ENCODE measurements at places on chromosomes 11 and 22.

DNA sequence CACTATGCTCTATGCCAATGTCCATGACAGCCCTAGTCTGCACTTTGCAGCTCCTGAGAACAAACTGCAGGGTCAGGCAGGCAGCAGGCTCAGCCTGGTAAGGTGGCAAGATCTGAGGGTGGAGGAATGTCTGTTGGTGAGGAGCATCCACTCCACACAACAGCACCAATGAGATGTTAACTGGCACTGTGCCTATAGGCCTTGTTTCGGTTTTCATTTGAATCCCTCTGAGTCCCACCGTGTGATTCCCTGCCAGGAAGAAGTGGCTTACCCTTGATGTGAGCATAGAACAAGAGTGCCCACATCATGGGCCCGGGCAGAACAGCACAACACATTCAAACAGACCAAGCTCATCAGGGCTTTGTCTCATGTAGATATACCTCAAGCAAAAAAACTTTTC is 44.1 kb upstream of the CHRM4 start:
- no peak for DNase-seq

DNA sequence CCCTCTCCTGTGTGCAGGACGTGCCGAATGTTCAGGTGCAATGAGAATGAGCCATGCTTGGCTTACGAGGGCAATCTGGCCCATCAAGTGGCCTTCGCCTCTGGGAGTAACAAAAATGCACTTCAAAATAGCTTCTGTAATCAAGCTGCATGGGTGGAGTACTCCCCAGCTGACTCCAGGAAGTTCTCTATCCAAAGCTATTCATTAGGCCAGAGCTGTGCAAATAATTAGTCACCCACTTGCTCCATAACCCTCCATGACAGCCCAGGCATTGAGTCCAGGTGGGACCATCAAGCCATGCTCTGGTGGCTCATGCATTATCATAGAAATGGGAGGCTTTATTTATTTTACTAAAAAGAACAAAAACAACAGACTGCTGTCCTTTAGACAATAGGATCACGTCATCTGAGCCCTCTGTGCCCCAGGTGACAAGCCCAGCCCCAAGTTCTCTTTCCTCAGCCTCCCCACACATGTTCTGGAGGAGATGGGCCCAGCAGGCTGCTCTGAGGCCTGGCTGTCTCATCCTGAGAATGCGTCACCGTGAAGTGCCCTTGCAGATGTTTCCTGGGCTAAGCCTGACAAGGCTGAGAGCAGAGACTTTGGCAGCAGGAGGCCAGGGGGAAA is 244.7 kb downstream of the ETS1 start:
- peak; percentile 40 for DNase-seq

- DNase-seq: no peak
Measured at GRCh38 chr11:69267395-69267805, 26.6 kb upstream of the MYEOV start.

DNA sequence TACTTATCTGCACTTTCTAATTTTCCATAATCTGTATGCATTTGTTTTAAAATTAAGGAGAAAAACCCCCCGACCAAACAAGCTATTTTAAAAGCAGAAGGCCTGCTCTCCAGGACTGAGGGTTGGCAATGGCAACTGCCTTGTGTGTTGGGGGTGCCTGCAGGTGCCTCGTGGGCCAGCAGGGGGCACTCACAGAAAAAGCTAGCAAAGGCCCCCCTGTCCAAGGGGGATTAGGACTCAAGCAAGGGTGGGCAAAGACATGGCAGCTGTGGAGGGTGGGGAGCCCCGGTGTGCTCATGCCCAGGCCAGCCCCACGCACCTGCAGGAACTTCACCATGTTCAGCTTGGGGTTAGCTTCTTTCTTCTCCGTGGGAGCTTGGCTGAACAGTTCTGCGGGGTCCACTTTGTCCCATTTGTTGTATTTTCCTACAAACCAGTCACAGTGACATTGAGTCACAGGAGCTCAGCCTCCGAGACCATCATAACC is 10.3 kb downstream of the TOP3B start:
- peak; percentile 24 for DNase-seq

DNA sequence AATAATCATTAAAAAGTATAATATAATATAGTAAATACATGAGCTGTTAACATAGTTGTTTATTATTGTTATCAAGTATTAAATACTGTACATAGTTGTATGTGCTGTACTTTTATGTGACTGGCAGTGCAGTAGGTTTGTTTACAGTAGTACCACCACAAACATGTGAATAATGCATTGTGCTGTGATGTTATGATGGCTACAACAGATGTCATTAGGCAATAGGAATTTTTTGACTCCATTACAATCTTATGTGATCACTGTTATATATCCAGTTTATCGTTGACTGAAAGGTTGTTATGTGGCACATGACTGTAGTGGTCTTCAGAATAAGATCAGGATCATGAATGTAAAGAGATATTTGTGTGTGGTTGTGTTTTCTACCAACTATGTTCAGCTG is 577.8 kb downstream of the JRKL start:
- peak; percentile 6 for DNase-seq

DNA sequence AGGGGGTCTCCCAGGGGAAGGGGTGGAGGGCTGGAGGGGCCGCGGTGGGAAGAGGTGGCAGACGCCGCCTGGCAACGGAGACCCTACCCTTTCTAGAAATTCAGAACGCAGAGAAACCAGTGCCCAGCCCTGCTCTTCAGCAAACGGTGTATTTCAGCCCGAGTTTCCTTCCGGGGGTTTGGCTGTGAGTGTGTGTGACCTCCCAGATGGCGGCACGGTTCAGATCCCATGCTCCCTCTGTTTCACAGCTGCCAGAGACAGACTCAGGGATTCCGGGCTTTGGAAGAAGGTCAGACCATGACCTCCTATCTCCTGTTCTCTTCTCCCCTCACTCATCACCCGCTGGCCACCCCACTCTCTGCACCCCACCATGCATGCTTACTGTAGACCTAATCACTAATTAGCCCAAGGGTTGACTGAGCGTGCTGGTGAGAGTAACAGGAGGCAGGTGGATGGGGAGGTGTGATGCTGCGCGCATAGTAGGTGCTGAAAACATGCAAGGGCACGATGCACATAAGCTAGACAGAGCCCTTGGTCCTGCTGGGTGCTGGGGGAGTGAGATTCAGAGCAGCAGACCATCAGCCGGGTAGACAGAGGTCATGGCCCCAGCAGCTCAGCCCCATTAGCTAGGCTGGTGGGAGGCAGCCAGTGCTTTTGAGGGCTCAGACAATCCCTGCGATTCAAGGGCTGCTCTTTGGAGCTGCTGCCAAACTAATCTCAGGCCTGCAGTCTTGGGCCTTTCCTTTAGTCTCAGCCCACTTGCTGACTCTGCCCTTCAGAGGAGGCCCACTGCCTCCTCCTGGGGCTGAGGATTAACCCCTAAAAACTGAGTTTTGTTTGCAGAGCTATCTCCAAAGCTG is 256.5 kb upstream of the CADM1 start:
- no peak for DNase-seq

- peak; percentile 55 for DNase-seq
Measured at GRCh38 chr11:103924166-103925013, 112.0 kb upstream of the DDI1 start.

GRCh38 chr11:74460065-74460464 is 7.3 kb downstream of the KCNE3 start:
- DNase-seq: no peak

GRCh38 chr11:74837191-74837590 is 88.5 kb downstream of the RNF169 start:
- no peak for DNase-seq

DNA sequence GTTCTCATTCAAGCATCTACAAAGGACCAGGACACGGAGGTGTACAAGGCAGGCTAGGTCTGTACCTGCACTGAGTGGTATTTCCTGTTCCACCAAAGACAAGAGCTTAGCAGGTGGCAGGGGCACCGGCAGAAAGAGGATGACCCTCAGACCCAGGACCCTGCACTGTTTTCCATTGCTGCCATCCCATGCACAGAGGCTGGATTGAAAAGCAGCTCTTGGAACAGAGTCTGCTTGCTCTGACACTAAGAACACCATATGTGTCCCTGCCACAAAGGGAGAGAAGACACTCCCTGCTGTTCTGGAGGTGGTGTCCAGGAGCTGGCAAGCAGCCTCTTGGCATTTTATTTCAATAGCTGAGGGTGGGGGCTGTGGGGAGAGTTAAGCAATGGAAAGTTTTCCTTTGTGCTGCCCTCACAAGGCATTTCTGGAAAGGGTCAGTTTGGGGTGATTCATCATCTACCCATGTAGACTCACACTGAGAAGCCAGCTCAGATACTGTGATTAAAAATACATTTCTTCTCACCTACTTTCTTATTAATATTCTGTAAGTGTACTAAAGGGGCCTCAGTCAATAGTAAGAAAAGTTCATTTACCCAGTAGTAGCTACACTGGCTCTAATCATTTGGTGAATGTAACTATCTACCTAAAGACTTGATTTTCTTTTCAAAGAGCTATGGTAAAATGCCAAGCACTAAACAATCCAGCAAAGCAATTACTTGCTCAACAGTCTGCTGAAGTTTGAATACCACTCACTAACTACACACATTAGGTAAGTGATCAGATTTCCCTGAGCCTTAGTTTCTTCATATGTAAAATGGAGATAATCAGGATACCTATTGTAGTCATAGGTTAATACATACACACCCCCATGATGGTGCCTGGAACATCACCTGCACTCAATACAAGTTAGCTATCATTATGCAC is 55.2 kb downstream of the SLC1A2 start:
- peak; percentile 88 for DNase-seq

- no peak for DNase-seq
Measured at GRCh38 chr11:85779956-85780640, 30.8 kb downstream of the SYTL2 start.

- DNase-seq: no peak
Measured at GRCh38 chr22:46574438-46574992, 37.1 kb upstream of the CELSR1 start.

DNA sequence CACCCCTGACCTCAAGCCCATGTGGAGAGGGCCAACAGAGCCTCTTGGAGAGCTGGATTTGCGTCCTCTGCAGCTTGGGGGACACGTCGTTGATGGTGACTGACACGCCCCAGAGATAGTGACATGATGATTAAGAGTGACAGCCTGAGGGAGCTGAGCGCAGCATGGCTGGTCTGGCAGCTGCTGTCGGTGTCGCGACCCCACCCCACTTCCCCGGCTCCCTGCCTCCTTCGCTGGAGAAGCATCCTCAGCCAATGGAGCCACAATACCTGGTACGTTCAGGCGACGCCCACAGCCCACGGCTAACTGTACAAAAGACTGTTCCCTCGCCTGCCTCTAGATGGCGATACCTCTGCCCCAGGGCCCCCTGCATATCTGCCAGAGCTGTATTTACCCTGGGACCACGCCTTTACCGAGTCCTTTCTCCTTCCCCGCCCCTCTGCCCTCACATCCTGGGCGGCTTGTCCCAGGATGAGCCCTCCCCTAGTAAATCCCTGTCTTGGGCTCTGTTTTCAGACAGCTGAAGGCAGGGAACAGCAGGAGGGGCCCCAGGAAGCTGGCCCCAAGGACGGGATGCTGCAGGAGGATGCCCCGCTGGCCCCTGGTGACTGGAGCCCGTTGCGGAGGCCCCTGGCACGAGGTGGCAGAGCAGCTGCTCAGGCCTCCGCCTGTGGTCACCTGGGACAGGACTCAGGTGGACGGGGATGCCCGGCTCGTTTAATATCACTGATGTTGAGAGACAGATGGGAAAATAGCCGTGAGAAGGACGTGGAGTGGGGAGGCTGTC is 90.6 kb downstream of the RPS6KA4 start:
- DNase-seq: peak; percentile 41

GRCh38 chr11:26649884-26650283 is 72.0 kb downstream of the SLC5A12 start:
- peak; percentile 55 for DNase-seq

- DNase-seq: no peak
Measured at GRCh38 chr11:56027354-56027753, at the start of gene OR5AS1. Gene OR5AS1 (plus strand): TSS chr11:56027654. CDS start chr11:56030419, 2,765 bp downstream.

DNA sequence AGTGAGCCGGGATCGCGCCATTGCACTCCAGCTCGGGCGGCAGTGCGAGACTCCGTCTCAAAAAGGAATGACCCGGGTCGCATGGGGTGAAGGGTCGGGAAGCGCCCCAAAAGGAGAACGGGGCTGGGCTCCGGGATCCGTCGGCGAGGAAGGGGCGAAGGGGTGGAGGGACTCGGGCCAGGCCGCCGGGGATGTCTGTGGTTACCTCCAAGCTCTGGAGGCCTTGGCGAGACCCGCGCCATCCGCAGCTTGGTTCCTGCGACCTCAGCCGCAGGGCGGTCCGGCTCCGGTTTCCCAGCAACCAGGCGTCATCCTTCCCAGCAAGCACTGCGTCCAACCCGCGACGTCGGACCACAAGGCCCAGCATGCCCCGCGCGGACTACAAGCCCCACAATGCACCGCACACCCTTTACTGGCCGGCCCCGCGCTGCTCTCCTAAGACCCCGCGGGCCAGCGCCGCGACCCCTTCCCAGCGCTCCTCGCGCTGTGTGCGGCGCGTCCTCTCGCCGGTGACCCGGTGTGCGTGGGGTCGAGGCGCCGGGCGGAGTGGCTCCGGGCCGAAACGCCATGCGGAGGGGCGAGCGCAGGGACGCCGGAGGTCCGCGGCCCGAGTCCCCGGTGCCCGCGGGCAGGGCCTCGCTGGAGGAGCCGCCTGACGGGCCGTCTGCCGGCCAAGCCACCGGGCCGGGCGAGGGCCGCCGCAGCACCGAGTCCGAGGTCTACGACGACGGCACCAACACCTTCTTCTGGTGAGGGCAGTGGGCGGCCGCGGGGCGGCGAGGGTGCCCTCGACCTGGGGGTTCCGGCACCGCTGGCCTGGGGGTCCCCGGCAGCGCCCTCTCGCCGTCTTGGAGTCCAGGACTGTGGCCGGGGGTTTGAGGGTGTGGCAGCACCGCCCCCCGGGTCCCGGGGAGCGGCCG is at the start of gene PTDSS2:
Gene PTDSS2 (plus strand): TSS at position 391 of the 920 bp plus-strand sequence. CDS start 177 bp downstream, at position 568.
- DNase-seq: peak; percentile 95

GRCh38 chr11:35427071-35427470 is 7.7 kb upstream of the SLC1A2 start:
- peak; percentile 77 for DNase-seq
